Neural progenitor cell (in vitro differentiated cells): ENCODE measurements at places on chromosomes 7 and 10. TPM values are rescaled to one million over a fixed set of nuclear protein-coding genes. Genes with fewer than 3 reads are reported as not detected.

LMBR1 gene
- total RNA-seq: 42.0 and 58.1 TPM in 2 replicates

TCF7L2 gene
- total RNA-seq: 11.0 and 12.3 TPM in 2 replicates

FBXL13 gene
- total RNA-seq: 4.3 and 8.2 TPM in 2 replicates

- DNase-seq: no peak
These were observed 13.3 kb downstream of the GPR37 start for GRCh38 chr7:124752310-124752709.

GRCh38 chr7:26664735-26665416 is 199.5 kb downstream of the SKAP2 start:
- DNase-seq: no peak

GRCh38 chr7:44101303-44101965 is 2.7 kb upstream of the AEBP1 start:
- no peak for DNase-seq

GRCh38 chr7:2521952-2522591 is 2.5 kb downstream of the LFNG start:
- DNase-seq: peak; percentile 47

DNA sequence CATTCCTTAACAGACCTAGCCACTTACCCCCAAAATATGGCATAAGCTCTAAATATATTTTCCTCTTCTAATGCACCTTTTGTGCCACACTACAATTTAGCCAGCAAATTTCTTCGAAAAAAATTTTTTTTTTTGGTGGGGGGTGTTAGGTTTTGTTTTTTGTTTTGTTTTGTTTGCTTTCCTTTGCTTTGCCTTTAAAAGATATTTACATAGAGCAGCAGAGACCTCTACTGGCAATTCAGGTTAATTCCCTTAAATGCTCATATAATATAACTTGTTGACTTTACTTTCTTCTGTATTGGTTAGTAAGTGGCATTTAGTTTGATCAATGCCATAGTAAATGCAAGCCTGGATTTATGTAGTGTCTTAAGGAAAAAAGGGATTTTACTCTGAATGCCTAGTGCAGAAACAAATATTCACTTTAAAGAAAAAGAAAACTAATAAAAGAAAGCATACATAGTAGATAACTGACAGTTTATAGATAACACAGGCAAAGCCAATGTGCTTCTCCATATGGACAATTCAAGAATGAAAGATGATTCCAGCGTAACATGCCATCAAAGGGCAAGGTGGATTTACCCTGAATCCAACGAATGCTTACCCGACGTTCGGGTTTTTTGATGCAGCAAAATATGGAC is 1250.6 kb downstream of the GATA3 start:
- peak; percentile 30 for DNase-seq

GRCh38 chr7:136163340-136163801 is 186.2 kb upstream of the MTPN start:
- no peak for DNase-seq

CD36 gene
- total RNA-seq: 0.34 and 1.6 TPM in 2 replicates

GRCh38 chr7:23925088-23925487 is 215.1 kb downstream of the STK31 start:
- DNase-seq: no peak

DNA sequence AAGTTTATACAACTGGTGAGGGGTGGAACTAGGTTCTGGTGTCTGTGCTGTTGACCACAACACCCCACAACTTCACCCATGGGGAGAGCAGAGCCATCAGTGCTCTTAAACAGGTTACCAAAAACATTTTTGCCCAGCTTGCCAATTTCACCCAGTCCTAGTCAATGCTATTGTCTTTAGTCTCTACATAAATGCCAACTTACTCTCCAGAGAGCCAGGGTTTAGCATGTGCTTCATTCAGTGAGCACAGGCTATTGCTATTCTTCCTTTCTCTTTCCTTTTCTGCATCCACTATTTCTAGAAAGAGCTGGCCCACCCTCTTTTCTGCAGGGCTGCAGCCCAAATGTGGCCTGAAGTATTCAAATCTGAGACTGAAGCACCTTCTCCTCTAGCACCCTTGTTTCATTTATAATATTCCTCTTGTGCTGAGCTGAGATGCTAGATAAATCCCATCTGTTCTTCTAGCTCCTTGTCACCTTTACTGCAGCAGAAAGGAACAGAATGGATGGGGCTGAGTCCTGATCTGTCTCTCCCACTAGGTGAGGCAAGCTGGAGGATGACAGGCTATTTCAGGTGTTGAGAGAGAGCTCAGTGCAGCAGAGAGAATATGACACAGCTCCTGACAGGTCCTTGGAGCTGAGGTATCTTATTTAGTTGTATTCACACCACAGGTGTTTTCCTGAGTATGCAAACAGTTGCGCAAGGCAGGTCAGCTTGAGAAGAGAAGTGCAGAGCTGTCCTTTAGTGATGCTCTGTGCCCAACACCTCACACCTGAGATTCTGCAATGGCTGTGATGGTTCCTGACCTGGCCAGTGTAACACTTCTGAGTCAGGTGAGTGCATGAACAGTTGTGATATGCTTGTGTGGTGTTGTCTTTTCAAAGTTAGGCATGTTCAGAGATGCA is 819.2 kb downstream of the CCSER2 start:
- DNase-seq: no peak

DNA sequence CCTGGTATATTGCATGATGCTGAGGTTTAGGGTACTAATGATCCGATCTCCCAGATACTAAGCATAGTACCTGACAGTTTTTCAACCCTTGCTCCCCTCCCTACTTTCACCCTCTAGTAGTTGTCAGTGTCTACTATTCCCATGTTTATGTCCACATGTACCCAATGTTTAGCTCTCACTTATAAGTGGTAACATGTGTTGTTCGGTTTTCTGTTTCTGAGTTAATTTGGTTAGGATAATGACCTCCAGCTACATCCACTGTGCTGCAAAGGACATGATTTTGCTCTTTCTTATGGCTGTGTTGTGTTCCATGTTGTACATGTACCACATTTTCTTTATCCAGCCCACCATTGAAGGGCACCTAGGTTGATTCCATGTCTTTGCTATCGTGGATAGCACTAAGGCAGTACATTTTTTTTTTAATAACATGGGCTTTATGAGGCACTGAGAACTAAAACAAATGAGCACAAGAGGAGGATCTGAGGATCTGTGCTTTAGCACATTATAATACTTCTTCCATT is 28.1 kb downstream of the ITGB8 start:
- no peak for DNase-seq

GRCh38 chr7:64183126-64183742 is 23.8 kb upstream of the ZNF735 start:
- no peak for DNase-seq

ELFN1 gene
- total RNA-seq: 2.2 and 13.6 TPM in 2 replicates

GRCh38 chr7:46071601-46072000 is 150.5 kb upstream of the IGFBP3 start:
- no peak for DNase-seq

GRCh38 chr10:15341502-15342128 is 29.5 kb downstream of the FAM171A1 start:
- no peak for DNase-seq

DNA sequence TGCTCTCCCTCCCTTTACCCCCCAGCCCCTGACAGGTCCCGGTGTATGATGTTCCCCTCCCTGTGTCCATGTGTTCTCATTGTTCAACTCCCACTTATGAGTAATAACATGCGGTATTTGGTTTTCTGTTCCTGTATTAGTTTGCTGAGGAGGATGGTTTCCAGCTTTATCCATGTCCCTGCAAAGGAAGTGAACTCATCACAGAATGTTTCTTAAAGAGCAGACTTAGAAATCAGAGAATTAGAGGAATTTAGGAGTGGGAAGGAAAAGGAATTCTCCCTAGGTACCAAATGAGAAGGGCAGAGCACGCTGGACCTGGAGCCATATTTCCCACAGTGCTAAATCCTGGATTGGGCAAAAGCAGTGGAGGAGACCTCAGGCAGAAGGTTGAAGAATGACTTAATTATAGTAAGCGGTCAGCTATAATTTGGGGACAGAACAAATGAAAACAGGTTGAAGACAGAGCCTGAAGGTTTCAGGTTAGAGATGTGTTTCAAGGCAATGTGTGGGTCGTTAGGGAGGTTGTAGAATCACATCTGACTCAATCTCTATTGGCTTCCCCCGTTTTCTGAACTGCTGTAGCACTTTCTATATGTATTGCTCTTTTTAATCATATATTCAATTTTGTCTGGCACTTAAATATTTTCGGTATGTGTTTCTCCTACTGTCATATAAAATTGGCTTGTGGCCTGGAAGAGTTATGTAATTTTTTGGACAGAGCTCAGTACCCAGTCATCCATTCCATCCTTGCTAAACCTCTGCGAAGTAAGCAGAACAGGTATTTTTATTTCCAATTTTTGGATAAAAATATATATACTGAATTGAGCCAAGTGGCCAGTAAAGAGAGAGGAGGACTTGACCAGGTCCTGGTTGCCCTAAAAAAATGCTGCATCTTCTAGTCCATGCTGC is 210.5 kb upstream of the KLF6 start:
- DNase-seq: no peak

GRCh38 chr7:87146740-87147386 is 5.4 kb upstream of the DMTF1 start:
- DNase-seq: no peak

TMEM184A gene
- 0.17 and 0.22 TPM in 2 replicates for total RNA-seq

GIMAP4 gene
- total RNA-seq: not detected in 2 replicates

DNA sequence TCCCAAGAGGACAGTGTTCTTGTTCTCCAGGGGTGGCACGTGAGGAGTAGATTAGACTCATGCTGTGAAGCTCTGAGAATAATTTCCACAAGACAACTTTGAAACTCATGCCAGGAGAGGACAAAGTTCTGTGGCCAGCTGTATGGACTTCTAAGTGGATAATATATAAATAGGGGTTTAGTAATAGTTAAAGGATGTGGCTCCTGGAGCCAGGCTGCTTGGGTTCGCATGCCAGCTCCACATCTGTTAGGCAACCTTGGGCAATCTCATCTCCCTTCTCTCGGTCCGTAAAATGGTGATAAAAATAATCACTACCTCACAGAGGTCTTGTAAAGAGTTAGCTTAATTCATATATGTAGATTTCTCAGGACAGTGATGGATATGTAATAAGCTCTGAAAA is 35.8 kb downstream of the ACSL5 start:
- DNase-seq: no peak

DNA sequence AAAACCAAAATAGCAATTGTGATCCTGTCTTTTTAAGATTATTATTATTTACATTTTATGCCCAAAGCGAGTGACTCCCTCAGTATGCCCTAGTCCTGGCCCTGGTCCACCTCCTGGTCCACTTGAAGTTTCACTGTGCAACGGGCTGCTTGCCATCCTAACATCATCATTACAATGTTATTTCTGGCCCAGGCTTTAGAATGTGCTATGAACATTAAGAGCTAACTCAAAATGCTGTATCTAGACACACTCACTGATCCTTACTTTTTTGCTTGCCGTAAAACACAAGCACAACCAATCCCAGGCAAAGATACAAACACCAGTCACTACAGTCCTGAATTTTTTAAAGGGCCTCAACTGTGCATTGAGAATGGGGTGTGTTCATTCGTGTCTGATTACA is 38.4 kb downstream of the RHOBTB1 start:
- DNase-seq: no peak

CYP3A7 gene
- not detected in 2 replicates for total RNA-seq

DNA sequence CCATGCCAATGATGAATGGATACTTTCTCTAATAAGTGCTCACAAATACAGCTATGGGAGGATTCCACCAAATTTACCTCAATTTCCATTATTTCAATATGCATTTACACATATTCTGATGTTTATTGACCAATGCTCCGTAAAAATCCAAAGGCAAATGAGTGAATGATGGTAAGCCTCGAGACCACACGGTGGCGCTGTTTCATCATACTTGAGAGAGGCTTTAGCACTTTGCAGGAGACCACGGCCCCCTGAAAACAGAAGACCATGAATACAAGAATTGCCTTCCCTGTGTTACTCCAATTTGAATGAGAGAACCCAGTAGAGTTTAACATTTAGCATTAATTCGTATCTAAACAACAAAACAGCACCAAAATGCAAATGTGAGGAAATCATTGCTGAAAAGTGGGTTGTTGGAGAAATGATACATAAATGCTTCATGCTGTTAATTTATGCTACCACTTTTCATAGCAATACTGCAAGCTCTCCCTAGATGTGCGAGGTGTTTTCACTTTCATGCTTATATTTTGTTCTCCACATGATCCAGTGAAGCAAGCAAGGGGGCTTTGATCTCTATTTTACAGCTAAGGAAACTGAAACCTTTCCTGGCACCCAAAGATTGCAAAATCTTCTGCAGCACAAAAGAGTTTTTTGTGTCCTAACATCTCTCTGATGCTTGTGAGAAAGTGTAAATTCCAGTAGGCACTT is 35.4 kb downstream of the TRIL start:
- DNase-seq: peak; percentile 96

DNA sequence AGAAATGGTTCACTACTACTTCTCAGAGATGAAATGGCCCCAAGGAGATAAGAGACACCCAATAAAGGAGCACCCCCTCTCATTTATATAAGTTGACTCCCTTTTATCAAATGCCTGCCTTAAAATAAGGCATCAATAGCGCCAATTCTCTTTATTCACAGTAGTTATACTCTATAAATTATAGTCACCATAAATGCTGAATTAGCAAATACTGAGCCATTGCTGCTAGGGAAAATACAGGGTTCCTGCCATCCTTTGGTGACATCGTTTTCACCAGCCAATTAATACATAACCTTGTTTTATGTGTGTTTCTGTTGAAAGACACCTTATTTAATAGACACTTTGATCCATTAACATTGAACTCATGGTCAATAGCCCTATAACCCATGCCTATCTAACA is 28.6 kb downstream of the DCLRE1C start:
- no peak for DNase-seq

ACSM6 gene
- not detected in 2 replicates for total RNA-seq

SLIT1 gene
- 0.74 and 0.92 TPM in 2 replicates for total RNA-seq

- no peak for DNase-seq
These were observed 714.3 kb downstream of the ANKRD7 start for GRCh38 chr7:118938845-118939244.

TDRD1 gene
- 0.04 TPM in 1 of 2 replicates, not detected in the other for total RNA-seq

- DNase-seq: no peak
These were observed 56.3 kb downstream of the ASB13 start for GRCh38 chr10:5609952-5610616.

- no peak for DNase-seq
These were observed 356.2 kb upstream of the SHH start for GRCh38 chr7:156168434-156168833.

- peak; percentile 85 for DNase-seq
These were observed 47.7 kb upstream of the TRIM8 start for GRCh38 chr10:102596506-102596971.

DNA sequence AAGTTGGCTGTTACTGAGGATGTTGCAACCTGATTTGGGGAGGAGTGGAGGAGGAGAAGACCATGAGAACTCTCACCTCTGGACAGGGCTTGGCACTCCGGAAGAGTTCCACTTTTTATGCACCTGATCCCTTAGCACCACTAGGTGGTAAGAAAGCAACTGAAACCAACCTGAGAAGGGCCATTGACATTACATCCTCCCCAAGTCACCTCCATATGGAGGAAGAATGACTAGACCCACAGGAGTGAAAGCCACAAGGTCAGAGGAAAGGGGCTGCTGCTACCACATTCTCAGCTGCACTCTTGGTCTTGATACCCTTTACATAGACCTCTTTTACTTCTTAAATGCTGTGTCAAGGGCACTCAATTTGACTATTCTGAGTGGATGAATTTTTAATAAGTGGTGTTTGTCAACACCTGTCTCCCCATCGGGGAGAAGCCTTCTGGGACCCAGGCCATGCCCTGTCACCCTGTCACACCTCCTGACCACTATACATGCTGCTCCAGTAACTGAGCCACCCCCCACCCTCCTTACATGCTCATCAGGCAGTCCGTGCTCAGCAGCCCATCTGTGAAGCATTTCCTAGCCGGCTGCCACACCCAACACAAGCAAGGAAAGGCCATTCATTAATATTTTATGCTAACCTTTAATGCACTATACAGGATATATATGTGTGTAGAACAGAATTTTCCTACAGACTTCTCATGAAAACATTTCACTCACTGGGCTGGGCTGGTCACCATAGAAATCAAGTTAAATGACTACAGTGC is 362.9 kb downstream of the GFRA1 start:
- no peak for DNase-seq
